ENCODE measurements at places on chromosomes 5 and 9. TPM values are rescaled to one million over a fixed set of nuclear protein-coding genes. Genes with fewer than 3 reads are reported as not detected.

DNA sequence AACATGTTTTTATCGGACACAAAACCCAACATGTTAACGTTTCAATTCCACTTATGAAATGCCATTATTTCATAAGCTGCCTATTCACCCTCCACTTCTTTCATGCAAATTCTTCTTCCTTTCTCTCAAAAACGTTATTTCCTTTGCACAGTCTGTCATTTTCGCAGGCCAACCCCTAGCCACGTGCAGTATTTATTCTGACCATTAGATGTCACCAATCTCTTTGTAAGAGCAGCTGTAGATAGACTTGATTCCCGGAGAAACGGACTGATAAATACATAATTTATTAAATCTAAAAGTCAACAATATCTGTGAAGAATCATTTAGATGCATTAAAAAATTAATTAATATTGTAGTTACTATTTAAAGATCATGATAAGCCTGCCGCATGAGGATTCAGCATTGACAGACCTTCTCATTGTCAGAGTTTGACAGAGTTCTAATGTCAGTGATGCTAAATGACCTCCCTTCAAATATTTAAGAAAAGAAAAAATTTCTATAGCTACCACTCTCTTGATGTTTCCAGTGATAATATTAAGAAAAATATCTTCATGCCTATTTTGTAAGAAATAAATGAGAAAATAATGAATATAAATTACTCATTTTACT is 933.6 kb downstream of the CDH12 start:
- DNase-seq = no peak

GRCh38 chr9:93905473-93906133 is 49.6 kb downstream of the BARX1 start:
- DNase-seq = no peak

DNA sequence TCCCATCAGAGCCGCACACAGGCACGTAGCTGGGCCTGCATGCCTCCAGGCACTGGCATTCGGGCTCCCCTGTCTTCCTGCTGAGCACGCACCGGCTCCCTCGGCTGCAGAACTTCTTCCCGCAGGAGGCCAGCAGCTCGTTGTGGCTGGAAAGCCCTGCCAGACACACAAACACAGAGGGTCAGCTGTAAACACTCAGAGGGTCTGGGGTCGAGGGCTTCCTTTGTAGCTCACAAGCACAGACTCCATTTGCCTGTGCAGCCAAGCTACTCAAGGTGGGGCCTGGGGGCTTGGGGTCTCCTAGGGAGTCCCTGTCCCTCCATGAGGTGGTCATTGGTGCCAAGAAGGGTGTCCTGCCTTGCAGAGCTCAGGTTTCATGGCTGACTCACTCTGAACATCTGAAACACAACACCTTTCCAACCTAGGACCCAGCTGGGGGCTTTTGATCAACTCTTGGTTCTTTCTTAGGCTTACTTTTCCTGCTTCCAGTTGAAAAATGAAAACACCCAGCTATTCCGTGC is 211.4 kb downstream of the FSTL4 start:
- no peak for DNase-seq

DNA sequence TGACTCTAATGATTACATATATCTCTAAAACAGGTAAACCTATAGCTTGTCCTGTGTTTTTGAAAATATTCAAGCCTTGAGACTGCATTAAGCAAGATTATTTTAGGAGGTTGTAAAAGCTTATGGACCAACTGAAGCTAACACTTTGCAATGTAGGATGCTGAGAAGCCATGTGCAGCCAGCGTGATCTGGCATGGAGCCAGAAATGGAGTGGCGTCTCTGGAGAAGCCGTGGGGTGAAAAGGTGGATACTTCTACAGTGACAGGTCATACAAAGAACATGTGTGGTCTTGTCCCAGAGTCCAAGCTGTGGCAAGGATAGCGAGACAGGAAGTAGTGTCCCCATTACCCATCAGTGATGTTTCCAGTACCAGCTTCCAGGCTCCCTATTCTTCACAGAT is 100.8 kb upstream of the CD180 start:
- DNase-seq = no peak

Gene AGXT2
- not detected for total RNA-seq

DNA sequence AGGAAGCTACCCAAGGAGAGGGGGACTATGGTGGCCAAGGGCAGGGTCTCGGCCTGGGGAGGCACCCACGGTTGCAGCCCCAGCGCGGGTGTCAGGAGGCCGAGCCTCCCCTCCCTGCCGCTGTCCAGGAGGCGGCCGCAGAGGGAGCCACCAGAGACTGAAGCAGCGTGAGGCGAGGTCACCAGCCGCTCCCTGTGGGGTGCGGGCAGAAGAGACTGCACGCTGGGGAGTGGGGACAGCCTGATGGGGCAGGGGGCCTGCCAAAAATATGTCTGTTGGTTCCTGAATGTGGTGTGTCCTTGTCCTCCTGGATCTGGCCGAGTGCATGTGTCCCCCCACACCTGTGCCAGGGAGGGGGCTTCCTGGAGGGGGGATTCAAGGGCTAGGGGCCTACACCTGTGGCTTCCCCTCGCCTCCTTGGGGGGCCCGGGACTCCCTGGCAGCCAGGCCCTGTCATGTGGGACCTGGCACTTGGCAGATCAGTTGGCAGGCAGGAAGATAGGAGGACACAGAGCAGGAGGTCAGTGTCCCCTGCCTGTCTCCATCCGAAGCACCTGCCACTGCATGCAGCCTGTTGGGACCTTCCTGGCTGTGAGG is 131.2 kb downstream of the DAB2IP start:
- DNase-seq = no peak

Gene C1QTNF2
- not detected for total RNA-seq

Gene SH3TC2
- total RNA-seq = not detected

DNA sequence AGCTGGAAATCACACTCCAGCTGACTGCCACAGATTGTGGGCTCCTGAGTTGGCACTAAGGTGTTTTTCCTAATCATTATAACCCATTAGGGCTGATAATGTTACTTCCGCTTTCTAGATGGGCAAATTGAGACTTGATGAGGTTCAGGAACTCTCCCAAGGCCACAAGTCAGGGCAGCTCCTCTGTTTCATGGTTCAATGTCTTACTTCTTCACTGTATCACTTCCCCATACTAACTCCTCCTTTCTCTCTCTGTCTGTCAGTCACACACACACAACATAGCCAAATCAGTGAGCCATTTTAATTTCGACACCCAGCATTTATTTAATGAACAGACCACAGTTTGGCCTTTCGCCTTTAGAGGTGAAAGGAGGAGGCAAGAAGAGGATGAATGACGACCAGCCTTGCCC is 17.8 kb upstream of the TRAF1 start:
- no peak for DNase-seq

DNA sequence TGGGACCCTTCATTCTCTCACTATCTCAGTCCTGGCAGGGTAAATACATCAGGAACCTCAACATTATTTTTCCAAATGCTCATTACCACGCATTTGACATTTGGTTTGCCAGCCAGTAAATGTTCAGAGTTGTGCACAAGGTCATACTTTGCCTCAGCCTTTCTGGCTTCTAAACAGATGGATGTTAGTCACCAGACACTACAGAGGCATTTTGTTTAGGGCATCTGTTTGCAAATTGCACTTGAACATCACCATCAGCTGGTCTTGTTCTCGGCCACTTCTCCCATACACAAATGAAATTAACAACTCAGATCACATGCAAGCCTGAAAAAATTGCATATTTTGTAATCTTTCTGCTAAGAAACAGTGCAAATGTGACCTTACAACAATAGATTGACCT is 75.0 kb upstream of the SLC1A1 start:
- no peak for DNase-seq

Gene SMIM33
- total RNA-seq = 0.35 TPM

Gene ZNG1E
- total RNA-seq = 42.4 TPM

DNA sequence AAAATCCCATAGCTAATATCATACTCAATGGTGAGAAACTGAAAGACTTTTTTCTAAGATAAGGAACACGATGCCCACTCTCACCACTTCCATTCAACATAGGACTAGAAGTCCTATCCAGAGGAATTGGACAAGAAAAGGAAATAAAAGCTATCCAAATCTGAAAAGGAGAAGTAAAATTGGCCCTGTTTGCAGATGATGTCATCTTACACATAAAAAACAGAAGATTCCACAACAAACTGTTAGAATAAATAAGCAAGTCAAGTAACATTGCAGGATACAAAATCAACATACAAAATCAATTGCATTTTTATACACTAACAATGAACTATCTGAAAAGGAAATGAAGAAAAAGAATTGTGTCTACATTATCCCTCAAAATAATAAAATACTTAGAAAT is 308.0 kb downstream of the MCTP1 start:
- DNase-seq = no peak

Gene MAN2A1
- total RNA-seq = 48.8 TPM
